Activated T-cell treated with anti-CD3 and anti-CD28 coated beads for 1 hour (primary cell): ENCODE measurements at places on chromosomes 2 and 18.

DNA sequence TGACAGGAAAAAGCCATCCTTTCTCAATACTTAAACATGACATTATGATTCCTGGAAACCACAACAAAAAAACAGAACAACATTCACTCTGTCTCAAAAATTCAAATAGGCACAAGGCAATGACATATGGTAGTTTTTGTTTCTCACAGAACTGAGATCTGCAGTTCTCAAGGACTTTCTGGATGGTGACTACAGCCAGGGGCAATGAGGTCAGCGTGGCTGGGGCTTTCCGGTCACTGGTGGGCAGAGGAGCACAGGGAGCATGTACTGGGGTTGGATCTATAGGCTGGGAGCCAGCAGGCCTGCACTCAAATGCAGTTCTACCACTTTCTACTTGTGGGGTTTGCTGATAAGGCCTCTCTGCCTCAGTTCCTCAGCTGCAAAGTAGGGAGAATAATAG is 72.0 kb downstream of the CTAGE1 start:
- DNase-seq = no peak

- peak; percentile 54 for DNase-seq
These were observed 14.9 kb upstream of the CNNM3 start for GRCh38 chr2:96801005-96801785.

DNA sequence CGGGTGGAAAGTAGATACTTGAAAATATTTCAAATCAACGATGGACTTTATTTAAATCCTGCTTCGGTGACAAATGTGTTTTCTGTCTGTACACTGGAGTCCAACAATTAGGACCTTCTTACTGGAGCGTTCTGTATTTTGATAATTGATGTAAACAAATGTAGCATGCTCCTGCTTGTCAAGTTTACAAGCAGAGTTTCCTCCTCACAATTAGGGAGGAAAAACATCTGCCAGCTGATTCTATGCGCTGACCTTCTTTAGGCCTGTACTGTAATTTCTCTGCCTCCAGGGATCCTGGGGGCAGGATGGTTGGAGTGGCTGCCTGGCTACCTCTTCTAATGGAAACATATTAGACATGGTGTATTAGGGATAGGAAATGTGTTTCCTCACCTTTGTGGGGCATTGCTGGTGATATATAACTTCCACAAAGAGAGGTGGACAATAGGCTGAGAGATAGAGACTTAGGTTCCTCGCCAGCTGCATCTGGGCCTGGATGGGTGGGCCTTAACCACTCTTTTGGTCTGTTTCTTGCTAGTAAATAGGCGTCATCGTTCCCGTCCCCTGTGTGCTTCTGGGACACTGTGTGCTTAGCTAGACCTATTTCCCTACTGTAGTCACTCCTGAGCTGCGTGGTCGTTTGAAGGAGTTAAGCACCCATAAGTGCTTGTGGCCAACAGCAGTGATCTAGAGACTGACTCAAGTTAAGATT is 19.3 kb downstream of the GATA6 start:
- no peak for DNase-seq

- DNase-seq = no peak
These were observed 15.3 kb downstream of the UNC50 start for GRCh38 chr2:98623657-98624056.

- DNase-seq = no peak
These were observed 13.3 kb upstream of the GALNT14 start for GRCh38 chr2:31151501-31151900.

- DNase-seq = no peak
These were observed 162.7 kb upstream of the COL3A1 start for GRCh38 chr2:188811522-188811921.

GRCh38 chr2:223944166-223944702 is 901 bp downstream of the WDFY1 start:
- no peak for DNase-seq

GRCh38 chr2:116761864-116762263 is 1052.6 kb upstream of the DDX18 start:
- no peak for DNase-seq

DNA sequence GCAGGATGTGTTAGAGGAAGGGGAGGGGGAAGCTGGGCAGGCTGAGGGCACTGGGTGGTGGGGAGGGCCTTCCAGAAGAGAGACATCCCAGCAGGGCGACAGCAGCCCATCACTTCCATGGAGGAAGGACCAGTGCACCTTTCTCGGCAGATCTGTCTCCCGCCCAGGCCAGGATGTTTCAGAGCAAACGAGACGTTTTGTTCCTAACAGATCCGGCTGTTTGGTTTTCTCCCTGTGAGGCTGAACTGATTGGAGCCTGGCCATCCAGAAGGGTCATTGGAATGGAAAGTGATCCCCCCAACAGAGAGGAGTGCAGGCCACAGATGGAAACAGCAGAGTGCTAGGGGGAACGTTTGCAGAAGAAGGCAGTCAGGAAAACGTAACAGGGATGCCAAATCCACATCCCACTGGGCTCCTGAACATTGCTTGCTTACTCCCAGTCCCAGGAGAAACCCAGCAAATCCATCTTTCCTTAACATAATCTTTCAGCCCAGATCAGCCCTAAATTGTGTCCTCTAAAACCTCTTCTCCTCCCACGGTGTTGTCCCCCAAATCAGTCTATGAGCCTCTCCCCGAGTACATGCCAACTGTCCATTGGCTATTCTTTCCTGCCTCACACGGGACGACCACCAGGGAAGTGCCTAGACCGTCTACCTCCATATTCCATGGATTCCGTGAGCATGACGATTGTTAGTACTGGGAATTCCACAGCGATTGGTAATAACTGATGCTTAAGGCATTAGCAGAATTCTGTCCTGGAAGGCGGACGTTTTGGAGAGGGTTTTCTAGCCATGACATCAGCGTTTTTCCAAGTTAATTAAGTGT is 126.8 kb downstream of the SEPTIN10 start:
- no peak for DNase-seq

GRCh38 chr2:108106731-108107130 is 120.4 kb downstream of the SLC5A7 start:
- DNase-seq = no peak

- DNase-seq = no peak
These were observed 170.7 kb downstream of the TTC32 start for GRCh38 chr2:19731037-19731436.

DNA sequence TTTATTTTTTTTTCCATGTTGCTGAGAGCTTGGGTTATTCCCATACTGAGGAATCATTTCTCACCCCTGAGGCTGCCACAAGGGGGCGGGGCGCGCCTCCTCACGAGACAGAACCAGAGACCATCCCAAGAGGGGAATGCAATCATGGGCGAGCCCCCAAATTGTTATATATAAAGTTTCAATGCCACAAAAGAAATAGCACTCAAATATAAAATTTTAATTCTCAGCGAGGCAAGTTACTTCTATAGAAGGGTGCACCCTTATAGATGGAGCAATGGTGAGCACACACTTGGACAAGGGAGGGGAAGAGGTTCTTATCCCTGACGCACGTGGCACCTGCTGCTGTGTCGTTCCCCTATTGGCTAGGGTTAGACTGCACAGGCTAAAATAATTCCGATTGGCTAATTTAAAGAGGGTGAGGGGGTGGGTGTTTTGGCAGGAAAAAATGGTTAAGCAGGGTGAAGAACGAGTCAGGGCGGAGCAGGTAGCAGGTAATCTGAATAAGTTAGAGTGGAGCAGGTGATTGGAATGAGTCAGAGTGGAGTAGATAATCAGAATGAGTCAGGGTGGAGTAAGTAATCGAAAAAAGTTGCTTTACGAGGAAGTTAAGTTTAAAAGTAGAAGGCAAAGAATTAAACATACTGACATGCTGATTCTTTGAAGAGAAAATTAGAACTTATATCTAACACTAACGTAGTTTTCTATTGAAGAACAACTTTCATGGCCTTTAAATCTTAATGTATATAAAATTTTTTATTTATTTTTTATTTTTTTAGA is 177.5 kb downstream of the MTCL1 start:
- no peak for DNase-seq

- DNase-seq = no peak
These were observed 115.9 kb upstream of the SYT4 start for GRCh38 chr18:43393174-43393573.

DNA sequence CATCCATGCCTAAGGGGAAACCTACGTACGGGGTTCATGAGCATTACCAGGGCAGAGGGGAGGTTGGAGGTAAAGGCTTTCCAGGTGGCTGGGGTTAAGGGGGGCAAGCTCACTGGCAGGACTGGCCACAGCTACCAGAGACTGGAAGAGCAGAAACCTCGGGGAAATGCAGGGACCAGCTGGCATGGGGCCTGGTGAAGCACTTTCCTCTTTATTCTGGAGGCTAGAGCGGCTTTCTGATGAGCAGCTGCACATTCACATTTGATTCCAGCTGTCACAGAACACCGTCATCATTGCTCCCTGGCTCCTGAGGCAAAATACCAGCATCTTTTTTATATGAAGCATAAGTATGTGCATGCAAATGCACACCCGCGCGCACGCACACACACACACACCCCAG is 28.7 kb upstream of the LRRC30 start:
- no peak for DNase-seq

GRCh38 chr2:109246616-109247015 is 117.6 kb downstream of the SH3RF3 start:
- no peak for DNase-seq

- DNase-seq = no peak
These were observed 22.4 kb downstream of the NCOA1 start for GRCh38 chr2:24513281-24514071.

DNA sequence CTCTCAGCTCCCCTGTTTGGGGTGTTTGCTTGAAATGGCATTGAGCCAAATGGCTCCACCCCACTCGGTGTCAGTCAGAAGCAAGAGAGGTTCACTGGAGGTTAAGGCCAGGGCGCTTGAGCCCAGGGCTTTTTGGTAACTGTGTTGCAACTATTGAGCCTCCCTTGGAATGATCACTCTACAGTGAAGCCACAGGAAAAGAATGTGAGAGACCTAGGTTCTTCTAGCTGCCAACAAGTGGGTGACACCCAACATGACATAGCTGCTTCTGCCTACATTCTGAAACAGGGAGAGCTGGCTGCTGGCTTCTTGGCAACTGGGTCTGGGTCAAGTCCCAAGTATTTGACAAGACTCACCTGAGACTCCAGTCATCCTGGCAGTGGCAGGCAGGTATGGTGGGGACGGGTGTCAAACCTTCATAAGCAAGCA is 7.1 kb upstream of the GRHL1 start:
- no peak for DNase-seq

GRCh38 chr2:232058931-232059330 is 97.4 kb downstream of the DIS3L2 start:
- no peak for DNase-seq
